Tibial nerve (tissue), 4 donors: ENCODE measurements at places on chromosomes 3 and 15.

GRCh38 chr15:62469478-62469873 is 304.4 kb upstream of the C2CD4B start:
- DNase-seq, result no peak

GRCh38 chr3:55882006-55882405 is 394.9 kb upstream of the WNT5A start:
- no peak for DNase-seq

- DNase-seq, result peak; percentile 7
These were observed 359.7 kb upstream of the ROPN1 start for GRCh38 chr3:124351430-124352148.

DNA sequence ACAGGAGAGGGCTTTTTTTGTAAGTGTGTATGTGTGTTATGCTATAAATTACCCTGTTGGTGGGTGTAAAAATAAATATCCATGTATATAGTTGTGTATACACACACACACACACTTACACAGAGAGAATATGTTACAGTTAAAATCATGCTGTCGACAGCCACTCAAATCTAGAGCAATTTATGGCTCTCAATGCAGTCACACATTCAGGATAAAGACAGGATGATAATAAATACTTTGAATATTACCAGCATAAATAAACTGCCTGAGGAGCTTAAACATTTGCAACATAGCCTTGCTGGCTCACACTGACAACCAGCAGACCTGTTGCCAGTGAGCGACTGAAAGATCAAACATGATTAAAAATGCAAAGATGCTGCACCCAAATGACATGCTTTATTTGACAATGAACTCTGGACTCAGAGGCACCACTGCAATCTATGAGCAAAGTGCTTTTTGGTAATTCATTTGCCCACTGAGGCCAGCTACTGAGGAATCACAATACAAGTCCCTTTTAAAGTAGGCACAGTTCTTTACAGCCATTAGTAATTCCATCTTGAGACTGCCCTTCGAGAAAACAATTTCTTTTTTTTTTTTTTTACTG is 458.9 kb downstream of the FHIT start:
- DNase-seq, result no peak

- no peak for DNase-seq
These were observed 18.4 kb downstream of the ZDHHC23 start for GRCh38 chr3:113966172-113966571.

DNA sequence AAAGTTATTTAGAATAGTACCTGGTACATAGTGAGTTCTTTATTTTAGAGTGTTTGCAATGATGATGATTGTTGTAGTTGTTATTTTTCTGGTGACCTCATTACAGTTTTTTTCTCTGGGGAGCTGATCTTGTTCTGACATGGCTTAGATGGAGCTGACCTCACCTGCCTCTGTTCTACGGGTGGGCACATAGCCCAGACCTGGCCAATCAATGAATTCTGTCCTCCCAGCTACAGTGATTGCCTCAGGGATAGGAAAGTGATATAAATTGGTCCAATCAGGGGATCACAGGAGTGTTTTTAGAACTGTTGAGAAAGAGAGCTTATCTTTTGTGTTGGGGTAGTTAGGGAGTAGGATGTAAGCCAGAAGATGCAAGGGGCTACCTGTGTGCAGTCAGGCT is 3.2 kb upstream of the NANOGP8 start:
- DNase-seq, result no peak
